Esophagus muscularis mucosa (tissue), 4 donors: ENCODE measurements at places on chromosomes 2 and 18.

GRCh38 chr18:8601277-8602032 is 7.8 kb upstream of the RAB12 start:
- no peak for DNase-seq

GRCh38 chr2:146321175-146321574 is 1523.7 kb upstream of the ACVR2A start:
- no peak for DNase-seq

- peak; percentile 53 for DNase-seq
Measured at GRCh38 chr2:168156661-168157060, 90.7 kb downstream of the STK39 start.

GRCh38 chr2:55598056-55598795 is 19.2 kb downstream of the PPP4R3B start:
- no peak for DNase-seq

DNA sequence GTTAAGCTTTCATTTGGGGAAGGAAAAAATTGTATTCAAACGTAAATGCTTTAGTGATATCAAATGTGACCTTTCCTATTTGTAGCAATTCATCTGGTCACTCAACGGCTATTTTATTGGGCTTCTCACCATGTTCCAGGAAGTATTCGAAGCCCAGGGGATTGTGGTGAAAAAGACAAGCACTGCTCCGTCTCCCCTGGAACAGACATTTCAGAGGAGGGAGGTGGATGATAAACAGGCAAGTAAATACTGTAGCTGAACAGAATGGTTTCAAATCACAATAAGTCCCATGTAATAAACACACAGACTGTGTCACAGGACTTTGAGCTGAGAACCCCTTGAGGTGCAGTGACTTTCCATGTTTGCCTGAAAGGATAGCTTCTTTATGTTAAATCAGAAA is 464.7 kb upstream of the HNRNPA3 start:
- no peak for DNase-seq

DNA sequence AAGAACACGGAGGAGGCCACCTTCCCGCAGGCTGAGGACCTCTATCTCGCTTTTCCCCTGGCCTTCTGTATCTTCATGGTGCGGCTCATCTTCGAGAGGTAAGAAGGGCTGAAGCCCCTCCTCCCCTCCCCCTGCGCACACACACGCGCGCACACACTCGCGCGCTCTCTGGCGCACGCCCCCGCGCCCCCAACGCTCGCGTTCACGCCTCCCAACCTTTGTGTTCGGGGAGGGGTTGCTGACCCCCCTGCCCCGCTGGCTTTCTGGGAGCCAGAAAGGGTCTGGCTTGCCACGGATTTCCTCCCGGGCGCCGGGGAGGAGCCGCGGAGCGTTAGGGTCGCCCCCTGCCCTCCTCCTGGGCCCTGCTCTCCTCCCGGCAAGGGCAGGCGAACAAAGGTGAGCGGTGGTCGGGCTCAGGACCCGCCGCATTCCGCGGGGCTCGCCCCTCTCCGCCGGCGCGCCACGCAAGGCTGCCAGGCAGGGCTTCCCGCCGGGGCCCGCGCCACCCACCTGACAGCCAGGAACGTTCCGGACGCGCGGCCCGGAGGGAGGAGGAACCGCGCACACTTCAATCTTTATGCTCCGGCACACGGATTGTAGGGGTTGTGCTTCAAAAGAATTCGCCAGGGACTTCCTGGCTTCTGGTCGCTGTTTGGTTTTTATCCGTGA is 583 bp downstream of the CERS6 start:
- no peak for DNase-seq

DNA sequence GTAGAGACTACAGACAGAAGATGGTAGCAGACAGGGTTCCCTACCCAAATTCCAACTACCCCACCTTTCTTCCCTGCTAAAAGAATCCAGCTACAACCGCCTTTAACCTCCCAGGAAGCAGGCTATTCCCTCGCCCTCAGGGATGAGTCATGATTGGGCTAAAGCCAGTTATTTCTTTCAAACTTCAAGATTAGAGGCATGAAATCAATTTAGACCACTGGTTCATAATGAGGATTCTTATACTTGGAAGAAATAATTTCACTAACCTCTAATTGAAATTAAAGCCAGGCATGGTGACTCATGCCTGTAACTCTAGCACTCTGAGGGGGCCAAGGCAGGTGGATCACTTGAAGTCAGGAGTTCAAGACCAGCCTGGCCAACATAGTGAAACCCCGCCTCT is 20.0 kb downstream of the TRIP12 start:
- DNase-seq: no peak

- DNase-seq: peak; percentile 86
Measured at GRCh38 chr2:134717286-134718022, 1.3 kb downstream of the TMEM163 start.

GRCh38 chr2:145460112-145460511 is 940.2 kb upstream of the ZEB2 start:
- no peak for DNase-seq

DNA sequence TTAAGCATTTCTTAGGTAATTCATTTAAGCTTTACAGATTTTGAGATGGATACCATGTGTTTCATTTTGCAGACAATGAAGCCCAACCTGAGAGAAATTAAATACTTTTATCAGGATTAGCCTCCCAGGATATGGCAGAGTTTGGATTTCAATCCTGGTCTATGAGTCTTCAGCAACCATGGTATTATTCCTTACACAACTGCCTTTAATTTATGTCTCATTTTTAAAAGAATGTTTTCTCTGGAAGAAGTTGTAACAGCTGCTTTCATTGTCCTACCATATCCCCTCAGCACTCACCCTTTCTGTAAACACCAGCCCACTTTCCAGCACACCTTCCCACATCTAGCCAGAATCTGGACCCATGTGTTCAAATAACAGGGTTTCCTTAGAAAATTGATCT is 863.7 kb upstream of the VRK2 start:
- no peak for DNase-seq

DNA sequence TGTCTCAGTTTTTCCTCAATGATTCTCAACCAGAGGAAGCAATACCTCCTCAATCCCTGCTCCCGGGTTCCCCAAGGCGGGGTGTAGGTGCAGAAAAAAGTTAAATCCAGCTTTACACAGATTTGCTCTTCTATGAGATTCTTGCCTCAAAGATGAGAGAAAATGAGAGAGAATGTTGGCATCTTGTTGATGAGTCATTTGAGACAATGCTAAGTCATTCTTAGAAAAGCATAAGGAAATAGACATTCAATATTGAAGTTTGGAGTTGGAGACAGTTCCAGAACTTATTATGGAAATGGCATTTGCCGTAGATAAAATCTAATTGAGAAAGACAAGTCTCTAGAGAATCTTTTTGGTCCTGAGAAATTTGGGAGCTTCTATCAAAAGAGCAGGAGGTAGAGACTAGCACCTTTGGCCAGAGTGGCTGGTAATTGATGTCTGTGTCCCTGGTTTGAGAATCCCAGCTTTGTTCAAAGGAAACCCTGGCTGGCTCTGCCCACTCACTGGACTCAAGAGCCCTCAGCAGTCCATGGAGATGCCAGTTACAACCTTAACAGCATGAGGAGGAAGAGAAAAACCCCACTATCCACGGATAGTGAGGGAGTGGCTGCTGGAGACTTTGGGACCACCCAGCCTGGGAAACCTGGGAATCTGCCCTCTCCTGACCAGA is 181.2 kb downstream of the FAM124B start:
- no peak for DNase-seq

DNA sequence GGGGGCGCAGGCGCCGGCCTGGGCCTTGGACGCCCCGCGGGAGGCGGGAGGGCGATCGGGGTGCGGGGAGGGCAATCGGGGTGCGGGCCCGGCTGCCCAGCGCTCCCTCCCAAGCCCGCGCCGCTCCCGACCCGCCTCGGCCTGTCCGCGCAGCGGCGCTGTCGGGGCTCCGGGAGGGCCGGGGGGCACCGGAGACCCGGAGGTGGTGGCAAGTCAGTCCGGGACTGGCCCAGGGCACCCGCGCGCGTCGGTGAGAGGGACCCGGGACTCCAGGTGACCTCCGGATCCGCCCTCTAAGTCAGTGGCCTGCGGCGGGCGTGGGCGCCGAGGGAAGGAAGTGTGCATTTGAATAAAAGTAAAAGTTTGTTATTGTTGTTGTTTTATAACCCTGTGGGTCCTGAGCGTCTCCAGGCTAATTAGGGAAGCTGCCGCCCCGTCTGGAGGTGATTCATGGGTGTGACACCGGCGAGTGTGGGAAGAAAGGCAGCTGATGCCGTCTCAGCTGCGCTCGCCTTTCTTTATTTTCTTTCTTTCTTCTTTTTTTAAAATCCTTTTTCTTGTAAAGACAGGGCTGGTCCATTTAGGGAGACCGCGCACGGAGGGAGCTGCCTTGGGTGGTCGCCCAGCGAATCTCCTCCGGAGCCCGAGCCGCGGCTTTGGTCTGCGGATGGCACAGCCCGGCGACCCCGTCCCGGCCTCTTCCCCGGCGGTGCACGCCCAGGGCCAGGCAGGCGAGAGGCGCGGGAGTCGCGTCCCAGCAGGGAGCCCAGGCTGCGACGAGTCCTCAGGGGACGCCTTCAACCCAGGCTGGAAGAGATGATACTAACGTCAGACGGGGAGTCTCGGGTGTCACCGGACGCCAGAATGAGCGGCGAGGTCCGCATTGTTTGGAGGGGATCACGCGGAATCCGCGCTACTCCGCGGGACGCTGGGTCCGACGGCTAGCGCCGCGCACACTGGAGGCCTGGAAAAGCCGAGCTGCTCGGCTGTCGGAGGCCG is 627 bp upstream of the CRACDL start:
- peak; percentile 81 for DNase-seq

DNA sequence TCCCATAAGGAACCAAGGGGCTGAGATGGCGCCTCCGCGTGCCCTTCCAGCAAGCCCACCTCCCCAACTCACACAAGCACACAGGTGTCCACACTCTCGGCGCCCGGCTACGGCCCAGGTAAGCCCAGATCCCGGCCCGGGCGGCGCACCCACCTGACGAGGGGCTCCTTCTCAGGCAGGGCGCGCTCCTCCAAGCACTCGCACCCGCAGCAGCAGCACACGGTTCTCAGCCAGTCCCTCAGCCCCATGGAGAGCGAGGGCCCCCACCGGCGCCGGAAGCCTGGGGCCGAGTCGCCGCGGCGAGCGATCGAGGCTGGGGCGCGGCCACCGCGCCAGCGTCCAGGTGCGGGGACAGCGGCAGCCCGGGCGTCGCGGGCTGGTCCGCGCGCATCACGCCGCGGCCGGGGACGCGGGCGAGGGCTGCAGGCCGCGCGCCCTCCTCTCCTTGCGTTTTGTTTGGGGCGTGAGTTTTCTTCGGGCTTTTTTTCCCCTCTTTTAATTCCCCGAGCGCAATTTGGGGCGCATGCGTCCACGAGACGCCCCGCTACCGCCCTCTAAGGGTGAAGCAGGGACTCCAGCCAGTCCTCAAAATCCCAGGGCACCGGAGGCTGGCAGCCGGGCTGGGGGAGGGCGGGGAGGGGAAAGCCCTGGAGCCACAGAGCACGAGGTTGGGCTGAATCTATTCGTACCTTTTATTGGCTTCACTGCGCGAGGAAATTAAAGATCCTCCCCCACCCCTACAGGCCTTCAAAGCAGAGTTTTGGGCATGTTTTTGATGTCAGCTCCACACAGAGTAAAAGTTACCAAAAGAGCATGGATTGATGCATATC is at the start of gene MREG:
Gene MREG, minus strand, starts transcription at position 472 of the 830 bp plus-strand sequence. Its CDS starts 224 bp downstream, at position 248.
- peak; percentile 92 for DNase-seq
